Activated naive CD4-positive, alpha-beta T cell treated with anti-CD3 and anti-CD28 coated beads, Interleukin-2, amount 50 U/mL, for 16 hours (primary cell): ENCODE measurements at places on chromosomes 7 and 10.

- DNase-seq, result no peak
Observed at GRCh38 chr7:6443372-6443941, 4.3 kb downstream of the DAGLB start.

DNA sequence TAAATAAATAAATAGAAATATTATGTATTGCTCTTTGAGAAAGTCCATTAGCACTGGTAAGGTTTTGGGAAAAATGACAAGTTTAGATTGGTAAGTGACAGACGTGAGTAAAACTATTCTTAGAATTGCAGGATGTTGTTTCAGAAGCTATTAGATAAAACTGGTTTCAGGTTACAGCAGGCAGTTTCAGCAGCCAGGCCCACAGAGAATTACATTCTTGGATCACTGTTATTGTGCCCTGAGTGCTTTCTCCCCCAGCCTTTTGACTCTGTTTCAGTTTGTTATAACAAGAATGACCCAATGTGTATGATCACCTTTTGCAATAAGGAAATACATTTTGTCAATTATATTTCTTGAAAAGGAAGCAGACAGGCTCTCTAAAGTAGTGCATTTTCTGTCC, 86.5 kb downstream of the DKK1 start:
- no peak for DNase-seq

DNA sequence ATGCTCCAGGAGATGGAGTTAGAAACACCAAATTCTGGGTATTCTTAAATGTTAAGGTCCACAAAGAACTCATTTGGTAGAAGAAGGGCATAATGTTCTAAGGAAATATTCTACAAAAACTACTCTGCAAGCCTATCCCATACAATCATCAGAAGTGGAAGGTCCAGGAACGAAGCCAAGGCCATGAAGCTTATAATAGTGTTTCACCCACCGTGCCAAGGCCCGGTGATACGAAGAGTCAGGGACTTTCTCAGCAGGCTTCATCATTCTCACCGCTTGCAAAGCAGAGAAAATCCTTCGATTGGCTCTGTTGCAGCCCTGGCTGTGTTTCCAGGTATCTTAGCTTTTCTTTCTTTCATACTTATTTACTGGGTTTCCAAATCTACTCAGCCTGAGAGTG, 351.9 kb upstream of the CELF2 start:
- DNase-seq, result no peak

GRCh38 chr7:115267503-115267902, 345.6 kb downstream of the MDFIC start:
- no peak for DNase-seq

DNA sequence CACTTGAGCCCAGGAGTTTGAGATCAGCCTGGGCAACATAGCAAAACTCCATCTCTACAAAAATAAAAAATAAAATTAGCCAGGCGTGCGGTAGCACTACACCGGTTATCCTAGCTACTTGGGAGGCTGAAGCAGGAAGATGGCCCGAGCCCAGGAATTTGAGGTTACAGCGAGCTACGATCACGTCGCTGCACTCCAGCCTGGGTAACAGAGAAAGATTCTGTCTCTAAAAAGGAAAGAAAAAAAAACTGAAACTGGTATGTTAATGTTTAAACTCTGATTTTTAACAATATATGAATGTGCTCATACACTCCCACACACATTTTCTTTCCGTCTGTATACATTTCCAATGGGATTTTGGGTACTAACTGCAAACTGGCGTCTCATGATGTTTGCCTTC, 140.6 kb upstream of the KMT2E start:
- DNase-seq, result no peak

DNA sequence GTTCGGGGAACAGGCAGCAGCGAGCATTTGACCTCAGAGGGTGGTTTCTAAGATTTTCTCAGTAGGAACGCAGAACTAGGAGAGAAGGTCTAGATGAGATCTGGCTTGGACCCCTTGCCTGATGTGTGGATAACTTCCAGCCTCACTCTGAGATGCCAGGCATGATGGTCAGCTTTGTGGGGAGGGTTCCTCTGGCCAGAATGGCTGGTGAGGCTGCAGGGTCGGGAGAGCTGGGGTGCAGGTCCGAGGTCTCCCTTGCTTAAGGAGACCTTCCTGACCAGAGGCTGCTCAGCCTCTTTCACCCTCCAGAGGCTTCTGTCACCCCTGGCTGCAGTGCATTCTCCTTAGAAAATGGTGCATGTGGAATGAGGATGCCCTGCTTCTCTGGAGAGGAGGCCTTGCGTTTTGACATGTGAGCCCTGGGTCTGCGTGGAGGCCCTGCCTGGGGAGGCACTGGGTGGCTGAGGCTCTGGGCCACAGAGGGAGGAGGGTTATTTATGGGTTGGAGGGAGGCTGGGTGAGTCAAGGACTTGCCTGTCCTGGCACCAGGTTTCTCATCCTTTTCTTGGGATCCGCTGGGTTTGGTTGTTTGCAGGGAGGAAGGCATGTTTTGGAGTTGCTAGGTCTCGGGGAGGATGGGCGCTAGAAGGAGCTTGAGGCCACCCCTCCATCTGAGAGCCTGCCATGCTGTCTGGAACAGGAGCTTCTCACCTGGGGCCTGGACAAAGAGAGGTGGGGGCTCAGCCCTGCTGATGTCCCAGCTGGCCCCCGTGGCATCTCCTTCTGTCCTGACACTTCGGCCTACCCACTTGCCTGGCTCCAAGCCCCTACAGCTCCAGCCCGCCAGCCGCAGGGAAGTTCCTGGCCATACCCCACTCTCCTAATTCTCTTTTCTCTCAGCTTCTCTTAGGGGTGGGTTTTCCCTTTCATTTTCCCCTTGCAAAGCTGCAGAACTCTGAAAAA, 3.9 kb downstream of the FAM241B start:
- DNase-seq, result no peak

GRCh38 chr10:12050528-12050927, 7.9 kb upstream of the UPF2 start:
- no peak for DNase-seq

DNA sequence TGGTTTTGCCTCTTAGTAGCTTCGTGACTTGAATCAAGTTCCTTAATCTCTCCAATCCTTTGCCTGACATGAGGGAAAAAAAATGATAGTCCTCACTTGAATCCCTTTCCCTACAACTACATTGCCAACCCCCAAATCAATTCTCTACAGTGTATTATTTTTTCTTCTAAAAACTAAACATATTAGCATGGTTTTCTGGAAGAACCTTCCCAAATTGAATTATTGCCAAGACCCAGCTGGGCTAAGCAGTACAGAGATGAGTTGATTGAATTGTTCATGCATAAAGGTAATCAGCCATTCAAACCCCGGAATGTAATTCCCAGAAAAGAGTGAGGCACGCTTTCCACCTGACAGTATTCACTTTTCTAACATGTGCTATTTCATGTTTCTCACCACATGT, 155.6 kb upstream of the AGR3 start:
- DNase-seq, result no peak

- DNase-seq, result no peak
Observed at GRCh38 chr10:84824525-84824924, 496.1 kb downstream of the CCSER2 start.

DNA sequence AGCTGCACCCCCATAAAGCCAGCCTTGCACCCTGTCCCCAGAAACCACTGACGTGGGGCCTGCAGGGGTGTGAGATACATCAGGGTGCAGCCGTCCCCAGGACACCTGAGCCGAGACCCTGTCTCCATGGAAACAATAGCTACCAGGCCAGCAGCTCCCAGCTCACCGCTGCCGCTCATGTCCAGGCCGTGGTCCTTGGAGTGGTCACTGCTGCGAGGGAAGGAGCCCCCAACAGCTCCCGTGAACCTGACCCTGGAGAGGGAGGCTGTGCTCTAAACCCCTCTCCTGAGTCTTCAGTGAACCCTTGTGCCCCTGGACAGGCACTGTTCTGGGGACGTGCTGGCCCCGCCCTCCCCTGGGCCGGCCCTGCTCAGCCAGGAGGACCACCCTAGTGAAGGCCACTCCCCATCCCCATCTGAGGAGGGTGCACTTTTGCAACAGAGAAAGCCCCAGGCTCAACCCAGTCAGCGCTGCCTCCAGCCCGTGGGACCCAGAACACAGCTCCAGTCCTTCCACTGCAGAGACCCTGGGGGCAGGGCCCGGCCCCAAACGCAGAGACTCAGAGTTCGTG, 19.6 kb upstream of the INPP5A start:
- DNase-seq, result no peak

DNA sequence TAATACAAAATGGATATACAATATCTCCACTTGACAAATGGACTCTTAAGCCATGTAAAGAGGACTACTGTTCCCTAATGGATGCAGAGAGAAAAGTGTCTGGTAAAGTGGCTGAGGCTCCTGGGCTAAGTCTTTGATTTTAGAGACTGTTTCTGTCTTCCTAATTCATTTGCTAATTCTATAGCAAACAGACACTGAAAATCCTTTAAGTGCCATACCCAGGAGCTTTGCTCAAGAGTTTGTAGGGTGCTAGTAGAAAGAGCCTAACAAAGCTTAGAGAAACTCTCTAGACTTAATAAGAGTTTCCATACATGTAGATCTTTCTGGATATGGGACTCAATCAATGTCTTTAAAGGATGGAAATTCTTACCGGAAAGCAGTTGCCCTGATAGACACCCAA, 16.7 kb downstream of the CEP55 start:
- no peak for DNase-seq

GRCh38 chr7:84237533-84238173, 43.1 kb upstream of the SEMA3A start:
- DNase-seq, result no peak

DNA sequence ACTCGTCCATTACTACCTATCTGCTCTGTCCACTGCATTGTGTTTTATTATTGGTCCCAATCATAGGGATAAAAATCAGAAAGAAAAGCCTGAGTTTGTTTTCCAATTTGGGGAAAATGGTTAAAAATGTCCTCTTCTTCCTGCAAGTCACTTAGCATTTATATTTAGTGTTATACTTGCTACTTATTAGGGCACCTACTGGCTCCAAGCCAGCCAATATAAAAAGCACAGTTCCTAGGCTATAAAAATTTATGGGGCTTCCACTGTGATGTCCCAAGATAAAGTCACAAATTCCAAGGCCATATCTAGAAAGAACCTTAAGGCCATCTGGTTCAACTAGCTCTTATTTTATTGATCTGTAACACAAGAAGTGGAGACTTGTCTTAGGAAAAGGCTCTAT, 3.2 kb downstream of the SLC35B4 start:
- DNase-seq, result no peak

DNA sequence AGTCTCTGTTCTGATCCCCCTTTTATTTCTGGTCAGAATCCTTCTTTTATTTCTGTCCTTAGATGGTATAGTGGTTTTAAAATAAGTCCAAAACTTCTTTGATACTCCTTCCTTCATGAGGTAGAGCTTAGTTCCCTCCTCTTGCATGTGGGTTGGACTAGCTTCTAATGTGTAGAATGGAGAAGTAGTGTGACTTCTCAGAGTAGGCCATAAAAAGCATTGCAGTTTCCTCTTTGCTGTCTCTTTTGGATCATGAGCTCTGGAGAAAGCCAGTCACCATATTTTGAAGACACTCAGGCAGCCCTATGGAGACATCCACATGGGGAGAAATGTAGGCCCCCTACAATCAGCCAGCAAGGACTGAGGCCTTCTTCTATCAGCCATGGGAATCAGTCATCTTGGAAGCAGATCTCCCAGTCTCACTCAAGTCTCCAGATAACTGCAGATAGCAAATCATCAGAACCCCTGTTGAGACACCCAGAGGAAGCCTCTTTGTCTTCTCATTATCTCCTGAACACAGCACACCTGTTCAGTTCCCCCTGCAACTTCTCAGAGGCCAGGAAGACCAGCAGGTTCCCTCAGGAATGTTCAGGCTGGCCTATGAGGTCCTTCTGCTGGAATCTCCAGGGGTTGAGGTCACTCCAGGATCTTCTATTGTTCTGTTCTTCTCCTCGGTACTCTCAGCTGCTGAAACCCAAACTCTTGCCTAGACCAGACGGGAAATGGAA, 511.9 kb upstream of the ZMIZ1 start:
- DNase-seq, result no peak

GRCh38 chr7:66698652-66699205, 41.8 kb upstream of the RABGEF1 start:
- DNase-seq, result no peak

GRCh38 chr10:117448802-117449201, 73.6 kb upstream of the PDZD8 start:
- DNase-seq, result no peak

DNA sequence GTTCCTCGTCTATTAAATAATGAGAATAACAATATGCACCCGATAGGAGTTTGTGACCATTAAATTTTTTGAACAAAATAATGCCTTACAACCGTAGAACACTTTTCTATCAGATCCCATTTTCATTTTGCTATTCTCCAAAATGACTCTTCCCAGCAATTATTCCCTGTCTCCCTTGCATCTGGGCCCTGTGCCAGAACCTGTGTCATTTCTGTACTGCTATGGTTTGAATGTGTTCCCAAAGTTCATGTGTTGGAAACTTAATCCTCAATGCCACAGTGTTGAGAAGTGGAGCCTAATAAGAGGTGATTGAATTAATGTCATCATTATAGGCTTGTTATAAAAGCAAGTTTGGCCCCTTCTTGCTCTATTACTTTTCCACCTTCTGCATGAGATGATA, 33.2 kb upstream of the SMNDC1 start:
- no peak for DNase-seq

DNA sequence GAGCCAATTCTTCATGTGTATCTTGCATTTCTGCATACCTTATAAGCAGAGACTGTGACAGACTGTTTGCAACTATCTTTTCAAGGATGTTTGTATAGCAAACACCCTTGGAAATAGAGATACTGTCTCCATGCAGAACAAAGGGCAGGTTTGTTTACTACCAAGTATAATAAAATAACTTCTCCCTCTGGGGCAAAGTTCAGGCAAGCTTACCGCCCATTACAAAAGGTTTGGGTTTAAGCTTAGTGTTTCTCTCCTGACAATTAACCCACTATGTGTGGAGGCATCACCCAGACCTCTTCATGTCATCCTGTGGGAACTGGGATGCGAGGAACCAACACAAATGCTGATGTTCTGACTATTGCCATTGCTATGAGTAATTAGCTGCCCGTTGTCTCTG, 479.1 kb upstream of the ZMIZ1 start:
- DNase-seq, result no peak

- DNase-seq, result no peak
Observed at GRCh38 chr10:110600487-110601101, 33.1 kb downstream of the SMC3 start.

GRCh38 chr10:122462533-122463465, 1.4 kb downstream of the HTRA1 start:
- no peak for DNase-seq

GRCh38 chr7:94060752-94061151, 56.6 kb upstream of the BET1 start:
- DNase-seq, result no peak

DNA sequence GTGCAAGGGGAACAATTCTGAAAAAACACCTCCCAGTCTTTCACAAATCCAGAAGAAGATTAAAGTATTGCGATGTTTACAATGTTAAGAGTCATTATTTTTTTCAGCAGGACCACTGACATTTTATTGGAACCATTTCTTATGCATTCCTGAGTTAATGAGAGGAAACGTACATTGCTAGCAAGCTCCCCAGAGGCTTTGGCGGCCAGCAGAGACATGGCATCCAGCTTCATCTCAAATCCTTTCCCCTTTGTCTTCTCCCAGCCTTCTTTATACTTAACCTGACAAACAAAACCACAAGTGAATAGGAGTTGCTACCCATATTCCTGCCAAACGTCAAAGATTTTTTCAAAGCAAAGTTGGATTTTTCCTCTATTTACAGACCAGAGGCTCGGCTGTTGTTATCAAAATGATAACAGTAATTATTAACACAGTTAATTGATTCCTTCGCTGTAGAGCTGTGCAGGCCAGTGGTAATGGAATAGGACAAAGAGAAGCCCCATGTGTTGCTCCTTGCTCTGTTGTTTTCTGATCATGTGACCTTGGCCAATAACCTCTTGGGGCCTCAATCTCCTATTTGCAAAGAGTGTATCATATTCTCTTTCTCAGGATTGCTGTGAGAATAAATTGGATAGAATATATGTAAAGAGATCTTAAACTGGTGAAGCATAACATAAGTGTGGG, 32.0 kb downstream of the NRAP start:
- no peak for DNase-seq
